Muscle of leg (tissue), 16 donors: ENCODE measurements at places on chromosomes 5 and 9. TPM values are rescaled to one million over a fixed set of nuclear protein-coding genes. Genes with fewer than 3 reads are reported as not detected.
A peak's percentile ranks its signal among the peaks of the same experiment; 100 is the strongest.

The SYNPO gene
- total RNA-seq = 7.7 TPM

The TXNDC8 gene
- not detected for total RNA-seq

The PHF24 gene
- 0.09 TPM for total RNA-seq

The PCDHB14 gene
- total RNA-seq = 4.8 TPM

The ITGA1 gene
- total RNA-seq = 36.5 TPM

DNA sequence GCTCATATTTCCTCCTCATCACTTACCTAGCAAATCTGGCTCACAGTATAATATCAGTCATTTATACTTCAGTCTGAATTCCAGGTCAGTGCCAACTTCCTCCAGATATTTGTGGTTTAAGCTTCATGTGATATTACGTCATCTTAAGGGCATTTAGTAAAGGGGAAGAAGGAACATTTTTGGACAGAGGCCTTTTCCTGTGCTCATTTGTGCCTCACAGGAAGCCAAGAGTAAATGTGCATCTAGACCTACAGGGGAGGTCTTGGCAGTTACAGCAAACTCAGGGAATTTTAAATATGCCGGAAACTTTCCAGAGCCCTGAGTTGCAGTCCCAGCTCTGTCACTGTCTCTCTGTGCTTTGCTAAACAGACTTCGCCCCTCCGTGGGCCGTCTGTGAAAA, 12.3 kb upstream of the KCNIP1 start:
- peak overlapping the region; percentile 67 for H3K27ac ChIP-seq
- H3K36me3 ChIP-seq = no peaks in the 10 kb centered on the region
- peaks cover 19% of the 10 kb centered on the region for H3K4me1 ChIP-seq

- H3K36me3 ChIP-seq = no peaks in the 10 kb centered on the region
Measured at GRCh38 chr5:127985811-127986325, 97.7 kb upstream of the SLC12A2 start.

- no peak for DNase-seq
- H3K27ac ChIP-seq = no peak overlapping the region
- H3K4me3 ChIP-seq = no peak overlapping the region
- no peaks in the 10 kb centered on the region for H3K27me3 ChIP-seq
Measured at GRCh38 chr5:158050421-158050820, 191.5 kb upstream of the CLINT1 start.

GRCh38 chr5:61659221-61659696, 327.2 kb downstream of the ZSWIM6 start:
- no peak overlapping the region for H3K27ac ChIP-seq
- no peaks in the 10 kb centered on the region for H3K36me3 ChIP-seq
- no peak for DNase-seq
- H3K27me3 ChIP-seq = no peaks in the 10 kb centered on the region

DNA sequence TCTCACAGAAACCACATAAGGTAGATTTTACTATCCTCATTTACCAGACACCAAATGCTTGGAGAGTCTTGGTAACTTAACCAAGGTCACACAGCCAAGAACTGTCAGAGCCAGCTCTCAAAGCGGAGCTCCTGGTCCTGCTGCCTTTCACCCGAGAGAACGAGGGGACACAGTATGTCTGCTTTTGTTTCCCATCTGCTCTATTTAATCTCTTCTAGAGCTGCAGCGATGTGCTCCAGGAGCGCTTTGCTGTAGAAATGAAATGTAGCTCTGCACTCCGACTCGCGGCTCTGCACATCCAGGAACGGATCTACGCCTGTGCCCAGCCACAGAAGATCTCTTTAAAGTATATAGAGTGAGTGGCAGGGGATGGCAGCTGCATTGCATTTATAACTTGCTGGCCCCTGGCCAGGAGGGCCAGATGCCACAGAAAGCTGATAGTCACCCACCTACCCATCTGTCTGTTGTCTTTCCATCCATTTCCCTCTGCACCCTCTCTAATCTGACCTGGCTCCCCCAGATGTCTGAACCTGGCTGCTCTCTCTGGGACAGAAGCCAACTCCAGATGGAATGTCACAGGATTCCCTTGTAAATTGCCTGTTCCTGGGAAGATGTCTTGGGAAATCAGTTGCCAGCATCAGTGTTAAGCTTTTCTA, 21.4 kb upstream of the TRMT10B start:
- H3K36me3 ChIP-seq = peaks cover 20% of the 10 kb centered on the region
- no peaks in the 10 kb centered on the region for H3K27me3 ChIP-seq
- peaks cover 19% of the 10 kb centered on the region for H3K4me1 ChIP-seq
- peak; percentile 62 for DNase-seq
- no peak overlapping the region for H3K4me3 ChIP-seq
- peak overlapping the region; percentile 9 for H3K27ac ChIP-seq

DNA sequence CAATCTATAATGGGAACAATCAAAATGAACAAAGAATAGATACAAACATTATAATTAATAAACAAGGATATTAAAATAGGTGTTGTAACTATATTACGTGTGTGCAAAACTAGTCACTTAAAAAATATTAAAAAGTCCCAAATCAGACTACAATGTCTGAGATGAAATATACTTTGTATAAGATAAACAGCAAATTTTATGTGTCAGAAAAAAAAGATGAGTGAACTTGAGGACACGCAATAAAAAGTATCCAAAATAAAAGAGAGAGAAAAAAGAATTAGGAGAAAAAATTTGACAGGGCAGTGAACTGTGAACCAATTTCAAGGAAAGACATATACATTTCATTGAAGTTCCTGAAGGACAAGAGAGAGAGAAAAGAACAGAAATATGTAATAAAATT, 37.0 kb downstream of the AGTPBP1 start:
- no peaks in the 10 kb centered on the region for H3K36me3 ChIP-seq
- no peak overlapping the region for H3K4me3 ChIP-seq
- no peak overlapping the region for H3K27ac ChIP-seq

- no peak overlapping the region for H3K27ac ChIP-seq
- H3K27me3 ChIP-seq = no peaks in the 10 kb centered on the region
- no peaks in the 10 kb centered on the region for H3K4me1 ChIP-seq
- H3K36me3 ChIP-seq = no peaks in the 10 kb centered on the region
- H3K4me3 ChIP-seq = no peak overlapping the region
Measured at GRCh38 chr5:115735108-115735998, 81.1 kb downstream of the CDO1 start.

GRCh38 chr9:32339424-32339823, 45.0 kb upstream of the ACO1 start:
- H3K27me3 ChIP-seq = no peaks in the 10 kb centered on the region
- no peak overlapping the region for H3K4me3 ChIP-seq
- H3K36me3 ChIP-seq = no peaks in the 10 kb centered on the region

DNA sequence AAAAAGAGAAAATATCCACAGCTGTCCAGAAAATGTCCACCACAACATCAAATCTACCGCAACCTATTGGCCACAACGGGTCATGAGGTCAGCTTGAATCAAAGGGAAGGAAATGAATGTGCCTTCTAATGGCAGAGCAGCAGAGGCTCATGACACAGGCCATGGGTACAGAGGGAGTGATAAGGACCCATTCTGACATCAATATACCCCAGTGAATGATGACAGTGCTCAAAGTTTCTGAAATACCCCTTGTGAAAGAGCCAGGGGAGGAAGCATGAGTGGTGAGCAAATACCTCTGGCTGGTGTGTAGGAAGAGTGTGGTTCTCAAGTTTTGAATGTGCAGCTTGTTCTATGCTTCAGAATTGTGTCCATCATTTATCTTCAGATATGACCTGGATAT, 348.2 kb downstream of the IRX1 start:
- H3K27me3 ChIP-seq = no peaks in the 10 kb centered on the region
- DNase-seq = no peak
- H3K36me3 ChIP-seq = no peaks in the 10 kb centered on the region
- no peak overlapping the region for H3K4me3 ChIP-seq

DNA sequence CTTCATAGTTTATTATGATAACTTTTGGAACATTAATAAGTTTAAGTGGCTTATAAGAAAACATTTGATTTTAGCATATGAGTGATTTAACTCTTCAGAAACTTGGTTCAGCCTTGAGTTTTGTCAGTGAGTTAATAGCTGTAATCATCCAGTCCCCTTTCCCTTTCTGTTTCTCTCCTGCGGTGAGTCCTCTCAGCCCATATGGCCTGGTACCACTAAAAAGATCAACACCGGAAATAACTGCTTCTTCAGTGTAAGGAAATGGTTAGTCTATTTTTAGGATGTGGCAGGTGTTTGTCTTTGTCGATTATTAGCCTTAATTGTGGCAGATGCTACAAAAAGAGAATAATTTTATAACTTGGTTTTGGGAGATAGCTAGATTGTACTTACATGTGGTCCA, 120.2 kb upstream of the GRHPR start:
- no peaks in the 10 kb centered on the region for H3K4me1 ChIP-seq
- H3K36me3 ChIP-seq = no peaks in the 10 kb centered on the region
- no peak overlapping the region for H3K4me3 ChIP-seq

DNA sequence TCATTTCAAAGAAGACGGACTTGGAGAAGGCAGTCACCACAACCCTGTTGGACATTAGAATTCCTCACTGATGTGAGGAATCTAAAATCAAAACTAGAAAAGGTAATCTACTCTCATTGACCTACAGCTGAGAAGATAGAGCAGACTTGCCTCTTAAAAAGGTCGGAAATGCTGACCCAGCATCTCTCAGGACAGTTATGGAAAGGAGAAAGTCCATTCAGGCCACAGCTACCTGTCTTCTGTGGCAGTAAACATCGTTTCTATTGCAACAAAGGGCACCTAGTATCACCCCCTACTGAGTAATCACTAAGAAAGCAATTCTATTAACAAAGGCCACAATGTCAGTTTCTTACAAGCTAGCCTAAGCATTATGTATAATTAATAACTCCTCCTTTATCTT, 601.7 kb downstream of the PRELID2 start:
- no peak for DNase-seq
- no peak overlapping the region for H3K27ac ChIP-seq
- no peak overlapping the region for H3K4me3 ChIP-seq
- no peaks in the 10 kb centered on the region for H3K4me1 ChIP-seq
- H3K27me3 ChIP-seq = no peaks in the 10 kb centered on the region

DNA sequence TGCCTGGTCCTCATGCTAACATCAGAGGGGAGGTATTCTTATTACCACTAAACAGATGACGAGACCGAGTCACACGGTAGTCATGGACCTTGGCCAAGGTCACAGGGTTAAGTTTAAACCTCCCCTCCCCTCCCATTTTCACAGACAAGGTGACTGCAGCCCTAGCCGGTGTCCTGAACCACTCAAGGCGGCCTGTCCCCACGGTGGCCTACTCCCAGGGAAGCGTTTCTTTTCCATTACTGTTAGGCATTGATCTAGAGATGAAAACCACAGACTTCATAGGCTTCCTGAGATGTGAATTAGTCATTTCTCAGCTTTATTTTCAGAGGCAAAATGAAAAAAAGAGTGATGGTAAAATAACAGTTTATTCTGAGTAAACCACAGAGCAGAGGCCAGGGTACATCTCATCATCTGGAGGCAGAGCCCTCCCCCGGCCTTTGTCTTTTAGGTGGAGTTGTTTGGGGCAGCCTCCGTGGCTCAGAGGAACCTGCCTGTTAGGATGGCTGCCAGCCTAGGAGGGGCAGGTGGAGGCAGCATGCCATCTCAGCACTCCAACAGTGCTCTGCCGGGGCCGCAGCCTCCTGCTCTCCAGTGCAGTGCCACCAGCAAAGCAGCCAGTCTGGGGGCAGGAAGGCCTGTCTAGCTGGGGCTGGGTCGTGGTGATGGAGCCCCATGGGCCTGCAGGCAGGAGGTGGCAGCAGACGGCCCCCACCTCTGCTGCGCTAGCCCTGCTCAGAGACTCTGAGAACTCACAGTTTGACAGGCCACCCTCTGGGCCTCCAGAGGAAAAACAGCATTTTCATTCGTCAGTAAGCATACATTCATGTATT, 71.2 kb downstream of the RAPGEF1 start:
- H3K4me3 ChIP-seq = no peak overlapping the region
- no peaks in the 10 kb centered on the region for H3K36me3 ChIP-seq
- peaks cover 44% of the 10 kb centered on the region for H3K4me1 ChIP-seq
- H3K27me3 ChIP-seq = no peaks in the 10 kb centered on the region

GRCh38 chr5:110321117-110321516, 405.4 kb downstream of the TMEM232 start:
- no peaks in the 10 kb centered on the region for H3K27me3 ChIP-seq
- DNase-seq = no peak
- H3K36me3 ChIP-seq = no peaks in the 10 kb centered on the region
- no peak overlapping the region for H3K27ac ChIP-seq

DNA sequence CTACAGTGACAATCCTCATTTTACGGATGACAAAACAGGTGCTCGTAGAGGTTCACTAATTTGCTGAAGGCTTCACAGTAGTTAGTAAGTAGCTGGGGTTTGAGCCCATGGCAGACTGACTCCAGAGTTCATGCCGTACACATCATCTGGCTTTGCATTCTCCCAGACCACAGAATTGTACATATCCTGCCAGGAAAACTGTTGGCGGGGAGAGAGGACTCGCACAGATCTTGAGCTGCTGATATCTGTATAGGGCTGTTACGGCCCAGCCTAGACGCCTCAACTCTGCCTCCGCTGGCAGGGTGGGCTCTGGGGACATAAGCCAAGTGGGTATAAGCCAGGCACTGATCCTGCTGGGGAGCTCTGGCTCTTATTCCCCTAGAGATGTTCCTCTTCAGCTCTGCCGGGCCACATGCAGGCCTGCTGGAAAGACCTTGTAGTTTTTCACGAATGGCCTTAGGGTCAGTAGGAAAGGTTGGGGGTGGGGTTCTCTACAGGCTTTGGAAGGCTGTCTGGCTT, 16.3 kb downstream of the LARP1 start:
- peak; percentile 93 for DNase-seq
- no peaks in the 10 kb centered on the region for H3K27me3 ChIP-seq
- H3K36me3 ChIP-seq = peaks cover 2% of the 10 kb centered on the region
- H3K27ac ChIP-seq = peak overlapping the region; percentile 78
- peaks cover 48% of the 10 kb centered on the region for H3K4me1 ChIP-seq

DNA sequence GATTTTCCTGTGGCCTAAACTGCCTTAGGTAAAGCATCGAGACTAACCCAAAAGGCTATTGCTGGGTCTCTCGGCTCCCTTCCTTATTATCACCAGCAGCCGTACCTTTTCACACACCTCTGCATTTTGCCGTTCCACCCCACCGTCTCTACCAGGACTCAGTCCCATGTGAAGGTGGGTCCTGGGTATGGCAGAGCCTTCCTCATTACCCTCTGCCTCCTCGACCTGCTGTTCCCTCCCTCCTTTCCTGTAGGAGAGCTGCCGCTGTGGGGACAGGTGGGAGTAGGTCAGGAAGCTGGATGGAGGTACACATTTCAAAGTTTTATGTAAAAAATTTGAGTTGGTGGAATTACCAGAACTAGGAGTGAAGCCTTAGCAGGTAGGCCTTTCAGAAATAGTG, 1.8 kb downstream of the CCL28 start:
- no peak overlapping the region for H3K27ac ChIP-seq
- no peak overlapping the region for H3K4me3 ChIP-seq
- no peaks in the 10 kb centered on the region for H3K27me3 ChIP-seq
- DNase-seq = no peak
- H3K4me1 ChIP-seq = no peaks in the 10 kb centered on the region

GRCh38 chr5:120372899-120373298, 91.2 kb upstream of the PRR16 start:
- H3K4me1 ChIP-seq = no peaks in the 10 kb centered on the region
- no peak overlapping the region for H3K27ac ChIP-seq
- no peak overlapping the region for H3K4me3 ChIP-seq
